ENCODE measurements at places on chromosomes 3 and 15. TPM values are rescaled to one million over a fixed set of nuclear protein-coding genes. Genes with fewer than 3 reads are reported as not detected.

DNA sequence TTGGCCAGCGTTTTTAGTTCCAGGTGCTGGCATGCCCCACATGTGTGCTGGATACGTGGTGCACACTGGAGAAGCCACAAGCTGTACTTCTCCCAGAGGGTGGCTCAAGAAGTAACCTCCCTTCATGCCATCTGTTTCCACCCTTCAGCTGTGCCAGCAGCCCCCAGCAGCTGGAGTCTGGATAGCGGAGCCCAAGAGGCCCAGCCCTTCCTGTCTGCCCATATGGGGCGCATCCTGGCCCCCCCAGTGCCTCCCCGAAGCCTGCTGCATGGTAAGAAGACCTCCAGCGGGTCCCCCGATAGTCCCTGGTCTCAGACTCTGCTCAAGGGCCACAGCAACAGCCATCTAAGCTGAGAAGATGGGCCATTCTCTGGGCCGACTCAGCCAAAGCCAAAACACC lies 5.8 kb upstream of the MANF start:
- DNase-seq = no peak

Gene WDR48
- total RNA-seq = 27.6 TPM

Gene CIB2
- 0.67 TPM for total RNA-seq

Gene TLR9
- total RNA-seq = not detected

Gene STAC
- total RNA-seq = not detected

Gene PRR20G
- total RNA-seq = not detected

Gene KBTBD13
- total RNA-seq = not detected

DNA sequence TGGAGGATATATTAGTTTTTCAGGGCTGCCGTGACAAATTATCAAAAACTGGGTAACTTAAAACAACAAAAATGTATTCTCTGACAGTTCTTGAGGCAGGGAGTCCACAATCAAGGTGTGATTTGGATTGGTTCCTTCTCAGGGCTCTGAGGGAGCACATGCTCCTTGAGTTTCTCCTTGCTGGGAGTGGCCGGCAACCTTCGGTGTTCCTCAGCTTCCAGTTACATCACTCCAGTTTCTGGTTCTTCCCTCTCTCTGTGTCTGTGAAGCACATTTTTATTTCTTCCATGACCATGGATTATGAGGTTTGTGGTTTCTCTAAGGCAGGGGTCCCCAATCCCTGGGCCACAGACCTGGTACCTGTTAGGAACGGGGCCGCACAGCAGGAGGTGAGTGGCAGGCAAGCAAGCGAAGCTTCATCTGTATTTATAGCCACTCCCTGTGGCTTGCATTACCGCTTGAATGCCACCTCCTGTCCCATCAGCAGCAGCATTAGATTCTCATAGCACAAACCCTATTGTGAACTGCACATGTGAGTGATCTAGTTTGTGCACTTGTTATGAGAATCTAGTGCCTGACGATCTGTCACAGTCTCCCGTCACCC lies 24.3 kb downstream of the LRRC28 start:
- no peak for DNase-seq

- DNase-seq = no peak
These were observed 392.3 kb upstream of the ZNF717 start for GRCh38 chr3:76177610-76178009.

DNA sequence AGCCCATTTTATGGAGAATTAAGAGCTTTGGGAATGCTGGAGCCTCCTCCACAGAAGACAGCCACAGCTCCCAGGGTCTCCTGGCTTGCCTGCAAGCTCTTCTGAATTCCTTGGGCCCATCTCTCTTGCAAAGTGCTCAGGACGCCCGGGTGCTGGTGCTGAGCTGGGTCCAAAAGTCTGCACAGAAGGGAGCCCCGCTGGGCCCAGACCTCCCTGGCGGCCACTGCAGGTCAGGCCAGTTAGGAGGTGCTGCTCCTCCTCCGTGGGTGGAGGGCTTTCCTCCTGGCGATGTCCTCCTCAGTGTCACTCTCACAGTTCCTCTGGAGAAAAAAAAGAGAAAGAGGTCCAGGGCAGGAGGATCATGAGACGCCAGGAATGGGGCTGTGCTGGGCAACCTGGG lies 74.5 kb upstream of the HERC1 start:
- no peak for DNase-seq

GRCh38 chr3:161014843-161015749 lies 90.1 kb downstream of the B3GALNT1 start:
- DNase-seq = no peak

- DNase-seq = no peak
These were observed 11.4 kb downstream of the ZFAND6 start for GRCh38 chr15:80070840-80071239.

DNA sequence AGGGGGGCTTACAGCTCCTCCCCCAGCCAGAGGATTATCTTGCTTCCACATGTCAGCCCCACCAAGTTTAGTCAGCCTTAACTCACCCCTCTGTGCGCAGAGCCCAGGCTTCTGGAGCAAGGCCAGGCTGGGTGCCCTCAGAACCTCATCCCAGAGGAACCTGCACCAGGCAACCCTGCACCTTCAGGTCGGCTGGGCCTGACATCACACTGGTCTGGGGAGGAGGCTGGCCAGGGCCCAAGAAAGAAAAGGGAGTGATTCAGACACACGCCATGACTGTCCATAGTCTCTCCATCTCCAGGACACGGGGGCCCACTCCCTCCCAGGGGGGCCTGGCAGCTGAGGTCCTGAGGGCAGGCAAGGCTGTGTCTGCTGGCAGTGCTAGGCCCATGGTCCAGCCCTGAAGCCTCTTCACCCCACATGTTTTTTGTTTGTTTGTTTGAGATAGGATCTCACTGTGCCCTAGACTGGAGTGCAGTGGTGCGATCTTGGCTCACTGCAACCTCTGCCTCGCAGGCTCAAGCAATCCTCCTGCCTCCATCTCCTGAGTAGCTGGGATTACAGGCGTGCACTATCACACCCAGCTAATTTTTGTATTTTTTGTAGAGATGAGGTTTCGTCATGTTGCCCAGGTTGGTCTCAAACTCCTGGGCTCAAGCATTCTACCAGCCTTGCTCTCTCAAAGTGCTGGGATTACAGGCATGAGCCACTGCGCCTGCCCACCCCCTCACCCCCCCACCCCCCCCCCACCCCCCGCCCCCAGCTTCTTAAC lies 11.1 kb downstream of the TNK2 start:
- DNase-seq = no peak

GRCh38 chr15:98786717-98787116 lies 138.4 kb downstream of the IGF1R start:
- DNase-seq = no peak

Gene RBP2
- 28.0 TPM for total RNA-seq

DNA sequence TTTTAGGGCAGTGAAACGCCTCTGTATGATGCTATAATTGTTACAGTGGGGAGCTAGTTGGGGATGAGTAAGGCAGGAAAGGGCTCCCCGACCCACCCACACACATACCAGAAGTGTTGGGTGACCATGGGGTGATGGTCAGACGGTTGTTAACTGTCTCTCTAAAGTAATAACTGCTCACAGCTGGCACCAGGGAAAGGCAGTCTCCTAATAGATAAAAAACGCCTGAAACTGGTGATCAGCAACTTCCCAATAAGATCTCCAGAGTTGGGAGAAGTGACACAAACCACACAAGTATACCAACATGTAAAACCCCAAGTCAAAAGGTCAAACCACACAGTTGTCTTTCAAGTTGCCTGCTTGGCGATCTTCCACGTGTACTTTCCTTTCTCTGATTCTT lies 346.5 kb upstream of the CNTN4 start:
- DNase-seq = no peak

Gene CCR3
- 0.64 TPM for total RNA-seq

- DNase-seq = no peak
These were observed 2.9 kb downstream of the MCTP2 start for GRCh38 chr15:94234300-94234699.

Gene UBE2Q2
- 41.9 TPM for total RNA-seq

DNA sequence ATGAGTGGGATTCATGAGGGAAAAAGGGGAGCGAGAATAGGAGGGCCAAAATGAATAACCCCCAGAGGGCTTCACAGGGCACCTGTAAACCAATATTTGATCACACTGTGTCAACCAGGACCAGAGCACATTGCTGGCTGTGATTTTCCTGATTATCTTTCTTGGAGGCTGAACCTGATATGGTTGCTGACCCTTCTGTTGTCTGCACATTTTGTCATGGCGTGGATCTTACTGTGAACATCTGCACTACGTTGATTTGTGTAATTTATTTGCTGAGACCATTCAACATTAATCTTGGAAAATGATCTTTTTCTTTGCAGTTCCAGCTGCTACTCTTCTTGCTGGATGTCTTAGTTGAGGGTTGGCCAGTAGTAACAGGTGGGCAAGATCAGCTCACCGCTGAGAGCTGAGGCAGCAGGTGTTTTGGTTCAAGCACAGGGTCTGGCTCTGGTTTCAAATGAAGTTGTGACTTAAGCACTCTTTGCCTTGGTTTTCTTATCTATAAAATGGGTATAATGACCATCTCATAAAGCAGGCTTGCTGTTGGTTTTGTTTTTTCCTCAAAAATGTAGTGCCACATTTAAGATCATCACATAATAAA lies 61.2 kb downstream of the ARHGEF26 start:
- DNase-seq = no peak

DNA sequence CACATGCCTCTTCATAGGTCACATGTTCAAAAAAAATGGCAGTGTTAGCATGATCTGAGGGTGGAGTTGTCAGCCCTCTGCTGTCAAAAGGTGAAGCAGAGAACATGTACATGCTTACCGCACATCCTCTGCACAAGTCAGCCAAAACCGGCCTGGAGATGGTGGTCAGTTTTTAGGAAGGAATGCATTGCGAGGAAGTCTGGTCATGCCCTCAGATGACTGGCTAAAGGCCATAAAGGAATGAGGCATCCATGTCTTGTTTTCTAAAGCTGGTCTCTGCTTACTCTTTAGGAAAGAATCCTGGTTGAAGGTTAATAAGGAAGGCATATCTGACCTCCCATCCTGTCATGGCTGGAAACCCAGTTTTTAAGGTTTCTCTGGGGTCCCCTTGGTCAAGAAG lies 292.0 kb upstream of the CCDC54 start:
- no peak for DNase-seq

Gene PCSK6
- total RNA-seq = 69.5 TPM
